ENCODE measurements at places on chromosomes 11 and 22. TPM values are rescaled to one million over a fixed set of nuclear protein-coding genes. Genes with fewer than 3 reads are reported as not detected.
A peak's percentile ranks its signal among the peaks of the same experiment; 100 is the strongest.

GRCh38 chr11:86671531-86672006 is 847 bp downstream of the ME3 start:
- H3K27me3 ChIP-seq, result peaks cover 32% of the 10 kb centered on the region
- H3K27ac ChIP-seq, result peak overlapping the region; percentile 47
- peaks cover 2% of the 10 kb centered on the region for H3K36me3 ChIP-seq

- H3K27ac ChIP-seq, result no peak overlapping the region
- H3K4me3 ChIP-seq, result no peak overlapping the region
- DNase-seq, result no peak
Observed at GRCh38 chr11:6664551-6664950, 8.9 kb upstream of the DCHS1 start.

Gene BACE1-AS
- 4.3 TPM for total RNA-seq

GRCh38 chr22:26122920-26123468 is 46.3 kb upstream of the SEZ6L start:
- DNase-seq, result no peak
- peak overlapping the region; percentile 31 for H3K4me3 ChIP-seq
- no peaks in the 10 kb centered on the region for H3K36me3 ChIP-seq
- peaks cover 4% of the 10 kb centered on the region for H3K4me1 ChIP-seq

DNA sequence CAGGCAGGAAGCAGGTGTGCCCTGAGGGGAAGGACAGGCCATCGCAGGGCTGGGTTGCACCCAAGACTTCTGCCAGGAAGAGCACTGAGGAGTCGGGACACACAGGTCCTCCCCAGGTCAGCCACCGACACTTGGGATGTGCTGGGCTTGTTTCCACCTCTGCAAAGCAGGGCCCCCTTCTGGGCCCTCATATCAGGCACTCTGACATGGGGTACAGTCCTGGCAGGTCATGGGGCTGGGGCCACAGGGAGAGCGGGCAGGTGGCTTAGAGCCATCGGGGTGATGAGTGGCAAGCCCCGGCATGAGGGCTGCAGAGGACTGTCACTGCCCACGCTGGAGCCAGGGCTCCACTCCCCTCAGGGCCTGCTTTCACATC is 7.9 kb upstream of the ADORA2A start:
- no peak overlapping the region for H3K4me3 ChIP-seq
- no peak for DNase-seq
- H3K27me3 ChIP-seq, result no peaks in the 10 kb centered on the region
- H3K4me1 ChIP-seq, result peaks cover 7% of the 10 kb centered on the region
- peak overlapping the region; percentile 24 for H3K27ac ChIP-seq
- peaks cover 2% of the 10 kb centered on the region for H3K36me3 ChIP-seq

DNA sequence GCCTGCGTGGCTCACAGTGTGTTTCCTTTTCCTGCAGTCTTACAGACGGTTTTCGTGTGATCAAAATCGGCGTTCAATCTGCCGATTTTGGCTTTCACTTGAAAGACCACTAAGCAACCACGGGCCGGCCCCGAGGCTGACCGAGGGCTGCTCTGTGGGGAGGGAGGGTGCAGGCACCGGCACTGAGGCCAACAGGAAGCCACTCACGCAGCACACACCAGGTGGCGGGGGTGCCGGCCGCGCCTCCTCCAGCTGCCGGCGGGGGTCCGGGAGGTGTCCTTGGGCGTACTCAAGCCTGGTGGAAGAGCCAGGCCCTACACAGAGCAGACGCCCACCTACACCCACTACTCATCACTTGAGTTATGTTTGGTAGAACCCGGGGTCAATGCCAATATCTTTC is 14.3 kb downstream of the TOLLIP start:
- H3K27me3 ChIP-seq, result no peaks in the 10 kb centered on the region
- peaks cover 15% of the 10 kb centered on the region for H3K4me1 ChIP-seq
- H3K4me3 ChIP-seq, result no peak overlapping the region
- DNase-seq, result no peak

- no peak for DNase-seq
- no peak overlapping the region for H3K27ac ChIP-seq
- H3K4me3 ChIP-seq, result no peak overlapping the region
- peaks cover 10% of the 10 kb centered on the region for H3K4me1 ChIP-seq
- H3K36me3 ChIP-seq, result peaks cover 9% of the 10 kb centered on the region
- H3K27me3 ChIP-seq, result peaks cover 79% of the 10 kb centered on the region
Observed at GRCh38 chr11:118139578-118139977, 13.0 kb downstream of the SCN4B start.

GRCh38 chr11:46389450-46390330 is 1.9 kb downstream of the CHRM4 start:
- no peak overlapping the region for H3K27ac ChIP-seq
- no peak for DNase-seq
- H3K4me1 ChIP-seq, result peaks cover 33% of the 10 kb centered on the region
- H3K27me3 ChIP-seq, result peaks cover 54% of the 10 kb centered on the region
- peak overlapping the region; percentile 73 for H3K4me3 ChIP-seq

DNA sequence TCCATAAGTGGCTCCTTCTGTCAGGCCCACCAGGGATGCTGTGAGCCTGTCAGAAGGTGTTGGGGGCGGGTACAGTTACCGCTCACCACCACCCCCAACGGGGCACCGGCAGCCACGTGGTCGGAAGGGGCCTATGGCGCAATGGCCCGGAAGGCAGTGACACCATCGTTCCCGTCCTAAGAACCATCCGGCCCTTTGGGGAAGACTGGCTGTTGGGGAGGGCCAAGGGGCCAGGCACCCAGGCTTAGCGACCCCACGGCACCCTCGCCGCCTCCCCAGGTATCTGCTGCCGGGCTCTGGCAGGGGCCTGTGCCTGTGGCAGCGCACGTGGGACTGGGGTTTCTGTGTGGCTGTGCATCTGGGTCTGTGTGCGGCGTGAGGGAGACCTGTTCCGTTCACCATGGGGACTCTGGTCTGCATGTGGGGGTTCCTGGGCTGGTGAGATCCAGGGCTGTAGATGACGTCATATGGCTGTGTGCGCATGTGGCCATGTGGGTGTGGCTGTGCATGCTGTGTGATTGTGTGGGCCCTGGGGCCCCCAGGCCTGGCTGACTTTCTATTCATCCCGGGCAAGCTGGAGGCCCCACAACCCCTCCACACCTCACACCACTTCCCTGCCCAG is 717 bp downstream of the OSM start:
- peaks cover 2% of the 10 kb centered on the region for H3K36me3 ChIP-seq
- H3K4me1 ChIP-seq, result peaks cover 55% of the 10 kb centered on the region
- H3K27ac ChIP-seq, result peak overlapping the region; percentile 96
- peak overlapping the region; percentile 96 for H3K4me3 ChIP-seq

- H3K4me3 ChIP-seq, result peak overlapping the region; percentile 97
- no peaks in the 10 kb centered on the region for H3K27me3 ChIP-seq
- peaks cover 50% of the 10 kb centered on the region for H3K4me1 ChIP-seq
- DNase-seq, result peak; percentile 42
Observed at GRCh38 chr11:128522943-128523518, 64.3 kb downstream of the ETS1 start.

DNA sequence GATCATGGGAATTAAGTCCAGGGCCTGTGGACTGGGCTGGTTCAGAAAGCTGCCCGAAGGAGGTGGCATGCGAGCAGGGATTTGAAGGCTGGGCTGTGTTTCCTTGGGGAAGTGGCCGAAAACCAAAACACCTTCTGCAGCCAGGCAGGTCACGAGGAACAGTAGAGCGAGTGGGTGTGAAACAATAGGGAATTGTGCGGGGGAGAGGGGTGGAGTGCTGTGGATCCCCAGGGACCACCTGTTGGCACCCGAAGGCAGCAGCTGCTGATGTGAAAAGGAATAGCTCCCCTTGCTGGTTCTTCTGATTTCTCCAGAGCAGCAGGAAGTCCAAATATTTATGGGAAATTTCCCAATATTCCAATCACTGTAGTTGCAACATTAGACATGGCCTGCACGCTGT is 24.6 kb downstream of the TP53I11 start:
- no peak for DNase-seq
- peaks cover 9% of the 10 kb centered on the region for H3K36me3 ChIP-seq
- no peaks in the 10 kb centered on the region for H3K27me3 ChIP-seq
- H3K27ac ChIP-seq, result peak overlapping the region; percentile 62
- H3K4me1 ChIP-seq, result peaks cover 6% of the 10 kb centered on the region

DNA sequence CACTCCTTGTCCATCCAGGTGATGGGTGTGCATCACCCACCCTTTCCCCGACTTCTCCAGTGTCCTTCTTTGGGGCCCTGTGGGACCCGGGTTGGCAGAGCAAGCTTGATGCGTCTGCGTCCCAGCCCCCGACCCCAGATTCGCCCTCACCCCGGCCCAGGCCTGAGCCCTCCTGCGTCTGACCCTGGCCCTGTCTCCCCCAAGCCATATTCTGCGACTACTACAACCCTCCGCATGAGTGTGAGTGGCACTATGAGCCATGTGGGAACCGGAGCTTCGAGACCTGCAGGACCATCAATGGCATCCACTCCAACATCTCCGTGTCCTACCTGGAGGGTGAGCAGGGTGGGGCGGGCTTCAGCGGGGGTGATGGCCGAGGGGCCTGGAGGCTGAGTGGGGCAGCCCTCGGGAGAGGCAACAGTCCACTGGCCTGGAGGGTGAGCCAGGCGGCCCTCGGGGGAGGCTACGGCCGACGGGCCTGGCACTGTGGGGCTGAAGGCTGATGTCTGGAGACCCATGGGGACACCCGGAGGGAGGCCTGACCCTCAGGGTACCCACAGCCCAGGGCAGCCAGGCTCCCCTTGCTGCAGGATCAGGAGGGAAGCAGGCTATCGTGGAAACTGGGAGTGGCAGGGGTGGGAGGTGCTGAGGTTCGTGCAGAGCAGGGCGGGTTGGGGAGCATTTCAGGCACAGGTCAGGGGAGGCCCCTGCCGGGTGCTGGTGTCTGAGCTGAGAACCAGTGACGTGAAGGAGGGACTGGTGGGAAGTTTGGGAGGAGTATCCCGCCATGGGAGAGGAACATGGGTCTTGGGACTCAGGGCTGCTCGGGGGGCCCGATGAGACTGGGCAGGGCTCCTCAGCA is 15.3 kb downstream of the MUC2 start:
- peaks cover 2% of the 10 kb centered on the region for H3K4me1 ChIP-seq
- H3K27ac ChIP-seq, result no peak overlapping the region
- no peak overlapping the region for H3K4me3 ChIP-seq

Gene LSP1
- total RNA-seq, result 299 TPM

Gene ZNF70
- 1.9 TPM for total RNA-seq

Gene LUZP2
- not detected for total RNA-seq

DNA sequence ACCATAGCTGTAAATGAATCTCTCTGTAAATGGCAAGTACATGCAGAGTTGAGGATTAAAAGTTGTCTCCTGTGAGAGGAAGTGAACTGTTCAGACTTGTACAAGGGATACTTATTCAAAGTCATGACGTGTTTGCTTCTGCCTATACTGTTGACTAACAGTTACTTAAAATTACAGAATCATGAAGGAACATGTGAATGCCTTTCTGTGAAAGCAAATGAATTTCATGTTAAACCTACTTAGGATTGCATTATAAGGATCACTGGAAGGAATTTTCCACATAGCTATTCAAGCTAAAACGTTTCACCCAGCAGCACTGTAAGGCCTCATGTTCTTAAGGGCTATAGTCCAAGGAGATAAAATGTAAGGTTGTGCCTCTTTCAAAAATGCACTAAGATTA is 93.4 kb upstream of the BIRC3 start:
- peaks cover 9% of the 10 kb centered on the region for H3K4me1 ChIP-seq
- no peak overlapping the region for H3K4me3 ChIP-seq
- peaks cover 2% of the 10 kb centered on the region for H3K36me3 ChIP-seq

DNA sequence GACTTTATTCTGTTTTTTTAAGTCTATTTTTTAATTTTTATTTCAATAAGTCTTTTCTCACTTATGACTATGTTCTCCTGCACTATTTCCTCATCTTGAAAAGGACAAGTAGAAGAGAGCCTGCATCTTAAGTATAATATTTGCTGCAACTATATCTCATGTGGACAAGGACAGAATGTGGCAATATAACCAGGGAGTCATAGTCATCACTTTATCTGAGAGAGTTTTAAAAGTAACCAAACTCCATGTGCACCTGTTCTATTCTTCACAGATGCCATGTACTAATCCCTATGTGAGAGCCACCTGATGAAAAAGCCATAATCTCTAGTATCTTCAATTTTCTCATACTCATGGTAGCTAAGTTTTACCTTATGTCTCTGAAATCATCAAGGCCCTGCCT is 104.2 kb upstream of the SOX6 start:
- H3K27me3 ChIP-seq, result no peaks in the 10 kb centered on the region
- H3K4me3 ChIP-seq, result no peak overlapping the region
- H3K36me3 ChIP-seq, result no peaks in the 10 kb centered on the region
- no peak overlapping the region for H3K27ac ChIP-seq

DNA sequence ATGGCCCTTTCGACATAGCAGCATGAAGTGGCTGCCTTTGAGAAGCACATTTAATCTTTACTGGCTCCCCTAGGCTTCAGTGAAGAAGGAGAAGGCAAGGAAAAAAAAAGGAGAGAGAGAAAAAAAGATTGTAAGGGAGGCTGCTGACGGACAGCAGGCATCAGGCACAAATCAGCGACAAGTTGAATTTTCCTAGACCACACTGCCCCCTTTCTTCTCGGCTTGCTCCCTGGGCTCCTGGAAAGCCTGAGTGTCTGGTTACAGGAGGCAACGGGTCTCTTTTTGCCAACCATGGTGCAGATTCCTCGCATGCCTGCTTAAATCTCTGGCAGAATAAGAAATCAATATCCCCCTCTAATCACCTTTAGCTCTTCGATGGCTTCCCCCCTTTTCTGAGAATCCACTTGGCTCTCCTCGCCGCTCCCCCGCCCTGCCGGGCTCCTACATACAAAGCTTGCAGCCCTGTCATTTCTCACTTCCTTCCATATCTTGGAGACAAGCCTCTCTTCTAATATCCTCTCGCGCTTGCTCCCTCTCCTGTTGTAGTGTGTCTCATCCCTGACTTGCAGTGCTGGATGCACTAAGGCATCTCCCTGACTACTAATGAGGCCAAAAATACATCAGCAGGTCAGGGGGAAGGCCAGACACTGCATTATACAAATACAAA is 14.3 kb downstream of the BLID start:
- peaks cover 45% of the 10 kb centered on the region for H3K27me3 ChIP-seq
- no peak overlapping the region for H3K4me3 ChIP-seq
- no peaks in the 10 kb centered on the region for H3K36me3 ChIP-seq
- no peak for DNase-seq
- H3K4me1 ChIP-seq, result peaks cover 9% of the 10 kb centered on the region
- H3K27ac ChIP-seq, result no peak overlapping the region

DNA sequence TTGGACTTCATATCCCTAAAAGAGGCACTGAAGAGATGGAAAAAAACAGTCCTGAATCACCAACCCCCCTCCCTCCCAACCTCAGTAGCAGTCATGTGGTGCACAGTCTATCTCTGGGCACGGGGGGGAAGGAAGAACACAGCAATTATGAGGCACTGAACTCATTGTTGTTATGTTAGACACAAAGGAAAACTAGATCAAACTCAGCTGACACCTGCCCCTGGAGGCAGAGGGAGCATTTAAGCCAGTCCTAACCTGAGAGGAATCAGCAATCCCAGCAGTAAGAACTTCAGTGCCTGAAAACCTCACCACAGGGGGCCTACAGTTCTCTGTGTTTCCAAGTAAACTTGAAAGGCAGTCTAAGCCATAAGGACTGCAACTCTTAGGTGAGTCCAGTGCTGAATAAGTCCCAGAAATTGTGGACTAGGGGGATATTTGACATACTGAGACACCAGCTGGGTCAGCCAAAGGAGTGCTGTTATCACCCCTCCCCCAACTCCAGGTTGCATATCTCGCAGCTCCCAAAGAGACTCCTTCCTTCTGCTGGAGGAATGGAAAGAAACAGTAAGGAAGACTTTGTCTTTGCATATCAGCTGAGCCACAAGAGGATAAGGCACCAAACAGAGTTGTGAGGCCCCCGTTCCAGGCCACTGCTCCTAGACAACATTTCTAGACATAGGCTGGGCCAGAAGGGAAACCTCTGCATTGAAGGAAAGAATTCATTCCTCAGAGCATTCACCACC is 72.5 kb downstream of the GLYATL1 start:
- peaks cover 61% of the 10 kb centered on the region for H3K27me3 ChIP-seq
- no peak overlapping the region for H3K4me3 ChIP-seq
- H3K27ac ChIP-seq, result no peak overlapping the region
- peaks cover 5% of the 10 kb centered on the region for H3K4me1 ChIP-seq
